ENCODE measurements at places on chromosomes 6 and 20.

- no peak for DNase-seq
These were observed 236.0 kb upstream of the EYS start for GRCh38 chr6:65943051-65943450.

- DNase-seq = no peak
These were observed 18.8 kb downstream of the MRAP2 start for GRCh38 chr6:84052204-84052882.

- no peak for DNase-seq
These were observed 100.4 kb downstream of the TMEM200A start for GRCh38 chr6:130466052-130466747.

GRCh38 chr6:498795-499231 lies 107.3 kb downstream of the IRF4 start:
- no peak for DNase-seq

GRCh38 chr6:5746053-5746758 lies 260.5 kb downstream of the NRN1 start:
- DNase-seq = no peak

DNA sequence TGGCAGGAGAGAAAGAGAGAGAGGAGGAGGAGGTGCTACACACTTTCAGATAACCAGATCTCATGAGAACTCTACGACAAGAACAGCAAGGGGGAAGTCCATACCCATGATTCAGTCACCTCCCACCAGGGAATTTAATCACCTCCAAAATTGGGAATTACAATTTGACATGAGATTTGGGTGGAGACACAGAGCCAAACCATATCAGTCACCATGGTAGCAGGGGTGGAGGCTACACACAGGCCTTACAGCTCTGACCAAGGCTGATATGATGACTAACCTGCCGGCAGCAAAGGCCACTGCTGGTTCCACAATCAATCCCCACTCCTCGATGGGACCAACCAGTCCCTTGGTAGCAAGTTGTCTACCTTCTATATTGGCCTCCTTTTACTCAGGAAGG lies 13.6 kb upstream of the RBM24 start:
- DNase-seq = no peak

Measured in epithelial cell of proximal tubule (primary cell).